Karpas-422 (cell line): ENCODE measurements at places on chromosomes 12 and 14.

- DNase-seq: peak; percentile 64
Measured at GRCh38 chr12:4584281-4584680, 22.3 kb downstream of the DYRK4 start.

DNA sequence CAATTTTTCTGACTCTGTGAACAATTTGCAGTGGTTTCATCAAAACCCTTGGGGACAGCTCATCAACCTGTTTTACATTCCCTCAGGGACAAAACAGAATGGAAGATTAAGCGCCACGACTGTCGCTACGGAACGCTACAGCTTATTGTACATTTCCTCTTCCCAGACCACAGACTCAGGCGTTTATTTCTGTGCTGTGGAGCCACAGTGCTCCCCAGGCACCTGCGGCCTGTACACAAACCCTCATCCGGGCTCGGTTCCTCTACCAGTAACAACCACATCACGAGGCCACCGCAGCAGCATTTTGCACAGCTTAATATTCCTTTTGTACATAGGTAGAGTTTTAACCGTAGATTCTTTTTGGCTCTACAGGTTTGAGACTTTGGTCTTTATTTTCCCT lies 397.4 kb upstream of the OR4E1 start:
- DNase-seq: peak; percentile 90

GRCh38 chr14:91839749-91840148 lies 27.6 kb downstream of the TC2N start:
- peak; percentile 65 for DNase-seq

DNA sequence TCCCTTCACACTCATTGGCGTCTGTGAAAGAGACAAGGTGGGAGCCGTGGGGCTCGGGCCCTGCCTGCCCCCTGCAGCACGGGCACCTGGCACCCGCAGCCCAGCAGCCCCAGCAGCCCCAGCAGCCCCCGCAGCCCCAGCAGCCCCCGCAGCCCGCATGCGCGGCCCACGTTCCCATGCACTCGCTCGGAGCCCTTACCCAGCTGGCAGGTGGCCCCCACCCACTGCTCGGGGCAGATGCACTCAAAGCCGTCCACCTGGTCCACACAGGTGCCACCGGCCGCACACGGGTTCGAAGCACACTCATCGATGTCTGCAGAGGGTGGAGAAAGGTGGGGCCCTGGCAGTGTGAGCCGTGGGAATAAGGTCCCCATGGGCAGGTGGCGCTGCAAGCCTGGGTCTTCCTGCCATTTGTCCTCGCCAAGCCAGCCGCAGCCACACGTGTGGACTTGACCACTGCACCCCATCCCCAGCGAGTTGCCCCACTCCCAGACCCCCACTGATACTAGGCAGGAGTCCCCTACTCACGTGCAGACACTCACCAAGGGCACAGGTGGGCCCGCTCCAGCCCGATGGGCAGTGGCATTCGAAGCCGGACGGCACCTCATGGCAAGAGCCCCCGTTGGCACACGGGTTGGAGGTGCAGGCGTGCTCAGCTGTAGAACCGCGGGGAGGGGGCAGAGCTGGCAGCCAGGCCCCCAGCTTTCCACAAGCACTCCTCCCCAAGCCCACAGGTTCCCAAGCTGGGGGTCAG lies 17.3 kb downstream of the JAG2 start:
- DNase-seq: no peak

DNA sequence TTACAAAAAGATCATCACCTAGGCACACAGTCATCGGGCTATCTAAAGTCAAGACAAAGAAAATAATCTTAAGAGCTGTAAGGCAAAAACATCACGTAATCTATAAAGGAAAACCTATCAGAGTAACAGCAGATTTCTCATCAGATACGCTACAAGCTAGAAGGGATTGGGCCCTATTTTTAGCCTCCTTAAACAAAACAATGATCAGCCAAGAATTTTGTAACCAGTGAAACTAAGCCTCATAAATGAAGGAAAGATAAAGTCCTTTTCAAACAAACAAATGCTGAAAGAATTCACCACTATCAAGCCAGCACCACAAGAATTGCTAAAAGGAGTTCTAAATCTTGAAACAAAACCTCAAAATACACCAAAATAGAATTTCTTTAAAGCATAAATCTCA lies 191.6 kb upstream of the BMP4 start:
- DNase-seq: no peak

GRCh38 chr12:63777340-63777739 lies 2.4 kb upstream of the RXYLT1 start:
- DNase-seq: no peak

DNA sequence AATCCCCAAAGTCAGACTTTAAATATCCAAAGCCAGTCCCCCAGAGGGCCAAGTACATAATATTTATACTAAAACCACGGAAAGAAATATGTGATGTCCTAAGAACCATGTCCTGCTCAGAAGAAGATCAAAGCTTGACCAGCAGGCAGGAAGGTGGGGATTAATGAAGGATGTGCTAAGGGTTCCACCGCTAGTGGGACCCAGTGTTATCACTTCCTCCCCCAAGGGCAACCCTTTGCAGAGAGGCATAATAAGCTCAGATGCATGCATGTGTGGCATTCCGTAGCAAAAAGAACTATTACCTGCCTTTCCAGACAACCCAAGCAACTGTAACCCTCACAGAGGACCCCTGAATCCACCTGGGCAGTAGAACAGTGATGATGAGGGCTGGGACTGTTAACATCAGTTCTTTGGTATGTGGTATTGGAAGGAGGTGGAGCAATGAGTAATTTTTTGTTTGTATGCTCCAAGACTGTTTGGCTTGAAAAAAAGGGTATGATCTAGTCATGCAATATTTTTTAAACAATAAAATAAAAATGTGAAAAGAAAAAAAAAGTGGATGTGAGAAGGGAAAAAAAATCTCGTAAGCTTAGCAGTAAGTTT lies 71.7 kb upstream of the ETV6 start:
- DNase-seq: no peak

GRCh38 chr14:89252887-89253532 lies 164.0 kb downstream of the FOXN3 start:
- no peak for DNase-seq

DNA sequence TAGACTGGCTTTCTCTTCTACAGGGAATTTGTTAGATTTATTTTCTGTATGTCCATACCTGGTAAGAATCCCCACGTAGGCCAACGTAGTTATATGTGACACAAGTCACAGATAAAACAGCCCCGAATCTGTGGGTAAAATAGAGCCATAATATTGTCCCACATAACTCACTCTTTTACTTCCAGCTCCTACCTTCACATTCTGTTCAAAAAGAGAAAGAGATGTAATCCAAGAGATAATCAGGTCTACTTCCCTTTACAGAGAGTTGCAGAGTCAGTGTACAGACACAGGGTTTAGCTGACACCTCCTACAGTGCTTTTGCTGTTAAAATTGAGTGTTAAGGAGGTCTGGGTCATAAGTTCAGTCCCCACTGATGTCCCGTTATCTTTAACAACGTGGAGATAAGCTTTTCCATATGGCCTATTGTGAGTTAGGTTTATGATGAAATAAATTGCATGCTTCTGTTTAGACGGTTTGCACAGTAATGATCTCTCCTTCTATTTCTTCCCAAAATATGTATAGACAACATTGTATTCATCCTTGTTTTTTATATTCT lies 446.5 kb downstream of the ADAMTS20 start:
- DNase-seq: no peak

DNA sequence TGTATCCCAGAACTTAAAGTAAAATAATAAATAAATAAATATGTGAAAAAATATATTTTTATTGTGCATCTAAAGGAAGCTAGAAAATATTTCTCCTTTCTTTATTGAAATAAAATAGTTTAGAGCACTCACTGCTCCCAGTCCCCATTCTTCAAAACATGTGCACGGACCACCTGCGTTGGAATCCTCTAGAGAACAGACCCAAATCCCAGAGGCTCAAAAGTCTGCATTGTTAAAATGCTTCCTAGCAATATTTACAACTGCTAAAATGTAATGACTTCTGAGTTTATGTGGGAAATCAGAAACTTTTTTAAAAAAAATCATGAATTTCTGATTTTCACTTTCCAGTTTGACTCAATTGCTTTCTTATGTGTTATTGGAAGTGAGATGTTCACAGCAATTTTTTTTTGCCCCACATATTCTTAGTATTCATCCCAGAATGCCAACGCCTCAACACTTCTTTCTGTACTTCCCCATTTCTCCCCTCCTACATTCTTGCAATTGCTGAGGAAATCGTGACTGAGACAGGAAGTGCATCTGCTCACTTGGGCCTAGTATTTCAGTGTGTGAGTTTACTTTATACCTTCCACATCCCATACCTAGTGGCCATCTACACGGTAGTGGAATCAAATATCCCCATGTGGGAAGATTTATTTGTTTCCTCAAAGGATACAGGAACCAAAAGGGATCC lies 116.0 kb upstream of the FLRT2 start:
- DNase-seq: no peak

GRCh38 chr12:16681196-16681595 lies 75.2 kb upstream of the LMO3 start:
- DNase-seq: no peak

DNA sequence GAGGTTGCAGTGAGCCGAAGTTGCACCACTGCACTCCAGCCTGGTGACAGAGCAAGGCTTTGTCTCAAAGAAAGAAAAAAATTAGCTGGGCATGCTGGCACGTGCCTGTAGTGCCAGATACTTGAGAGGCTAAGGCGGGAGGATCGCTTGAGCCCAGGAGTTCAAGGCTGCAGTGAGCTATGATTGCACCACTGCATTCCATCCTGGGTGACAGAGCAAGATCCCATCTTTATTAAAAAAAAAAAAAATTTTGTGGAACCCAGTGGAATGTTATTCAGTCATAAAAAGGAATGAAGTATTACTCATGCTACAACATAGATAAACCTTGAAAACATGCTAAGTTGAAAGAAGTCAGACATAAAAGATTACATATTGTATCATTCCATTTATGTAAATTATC lies 8.3 kb upstream of the ERBB3 start:
- DNase-seq: no peak

GRCh38 chr14:104656014-104656714 lies 33.3 kb upstream of the INF2 start:
- peak; percentile 87 for DNase-seq

DNA sequence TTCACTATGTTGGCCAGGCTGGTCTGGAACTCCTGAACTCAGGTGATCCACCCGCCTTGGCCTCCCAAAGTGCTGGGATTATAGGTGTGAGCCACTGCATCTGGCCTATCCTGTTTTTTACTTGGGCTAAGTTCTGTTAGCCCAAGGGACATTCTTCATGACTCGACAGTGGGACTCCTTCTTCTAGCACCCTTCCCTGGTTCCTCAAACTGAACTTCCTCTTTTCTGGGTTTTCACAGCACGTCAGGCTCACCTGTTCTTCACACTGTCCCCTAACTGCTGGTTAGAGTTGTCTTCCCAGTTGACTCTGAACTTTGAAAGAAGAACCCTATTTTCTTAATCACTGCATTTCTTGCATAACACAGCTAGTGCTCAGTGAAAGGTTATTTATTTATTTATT lies 22.5 kb downstream of the CABP1 start:
- peak; percentile 85 for DNase-seq

DNA sequence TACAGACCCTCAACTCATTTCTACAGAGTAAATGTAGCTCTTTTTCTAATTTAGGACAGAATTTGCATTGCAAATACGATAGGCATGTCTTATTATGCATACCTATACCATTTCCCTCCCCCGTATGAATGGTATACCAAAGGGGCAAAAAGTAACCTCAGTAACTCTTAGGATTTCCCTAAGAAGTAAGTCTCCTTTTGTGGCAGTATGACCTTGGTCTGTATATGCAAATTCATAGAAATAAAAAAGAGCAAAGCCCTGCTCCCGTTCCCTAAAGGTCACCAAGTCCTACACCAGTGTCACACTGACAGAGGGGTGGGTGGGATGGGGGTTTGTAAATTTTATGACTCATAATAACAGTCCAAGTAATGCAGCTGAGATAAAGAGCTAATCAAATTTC lies 365.8 kb upstream of the CCDC196 start:
- no peak for DNase-seq

- DNase-seq: no peak
Measured at GRCh38 chr14:88039197-88039596, 34.3 kb downstream of the GPR65 start.

- DNase-seq: no peak
Measured at GRCh38 chr12:69052613-69053408, 119.8 kb upstream of the CPM start.

- no peak for DNase-seq
Measured at GRCh38 chr14:99971941-99972747, 93.1 kb upstream of the EVL start.

DNA sequence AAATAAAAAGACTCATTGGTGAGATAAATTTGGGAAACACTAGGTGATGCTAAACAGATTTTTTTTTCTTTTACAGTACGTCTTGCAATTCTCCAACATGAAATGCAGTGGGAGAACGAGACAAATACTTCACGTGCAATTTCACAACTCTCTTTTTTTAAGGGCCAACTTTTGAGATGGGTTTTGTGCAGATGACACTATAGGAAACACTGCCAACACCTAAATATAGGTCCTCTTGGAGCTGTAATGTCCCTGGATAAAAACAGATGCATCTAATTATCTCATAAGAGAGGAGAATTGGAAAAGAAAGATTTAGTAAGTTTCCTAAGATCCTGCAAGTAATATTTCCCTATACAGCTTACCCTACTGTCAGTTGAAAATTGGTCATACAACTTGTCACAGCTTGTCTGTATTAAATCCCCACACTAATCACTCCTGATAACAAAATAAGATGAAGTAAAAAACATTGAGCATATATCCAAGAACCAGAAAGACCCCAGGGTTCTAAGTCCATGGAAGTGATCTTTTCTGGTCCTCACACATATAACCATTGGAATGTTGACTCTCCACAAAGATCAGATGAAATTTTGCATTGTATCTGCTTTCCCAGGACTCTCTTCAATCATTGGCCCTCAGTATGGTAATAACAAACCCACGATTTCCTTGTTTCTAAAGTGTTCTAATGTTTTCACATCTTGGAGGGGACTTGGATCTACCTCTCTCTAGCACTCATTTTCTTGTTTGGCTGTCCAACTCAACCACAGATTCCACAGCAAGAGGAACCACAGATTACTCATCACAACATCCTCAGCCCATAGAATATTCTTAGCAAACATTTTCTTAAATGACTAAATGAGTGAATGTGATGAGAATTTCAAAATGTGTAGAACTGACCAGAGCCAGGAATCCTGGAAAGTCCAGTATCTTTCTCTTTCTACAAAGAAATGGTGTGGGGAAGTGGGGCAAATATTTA lies 769.4 kb upstream of the USP15 start:
- DNase-seq: no peak
